ENCODE measurements at places on chromosomes 6 and 20. TPM values are rescaled to one million over a fixed set of nuclear protein-coding genes. Genes with fewer than 3 reads are reported as not detected.

DNA sequence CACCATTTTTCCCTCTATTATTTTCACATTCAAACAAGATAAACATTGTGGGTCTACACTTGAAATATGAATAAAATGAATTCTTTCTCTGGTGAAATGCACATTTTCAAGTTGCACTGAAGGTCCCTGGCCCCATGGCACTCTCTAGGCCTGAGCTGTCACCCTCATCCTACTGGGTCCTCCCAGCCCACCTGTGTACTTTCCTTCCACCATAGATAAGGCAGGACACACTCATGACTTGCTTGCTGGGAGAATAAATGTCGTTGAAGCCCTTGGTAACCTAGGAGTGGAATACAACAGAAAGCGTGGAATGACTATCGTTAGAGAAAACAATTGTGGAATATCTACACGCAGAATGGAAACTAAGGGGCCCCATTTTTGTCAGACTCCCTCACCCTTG, 101.0 kb upstream of the QKI start:
- DNase-seq: no peak

The AKIRIN2 gene
- total RNA-seq: 75.7 TPM

DNA sequence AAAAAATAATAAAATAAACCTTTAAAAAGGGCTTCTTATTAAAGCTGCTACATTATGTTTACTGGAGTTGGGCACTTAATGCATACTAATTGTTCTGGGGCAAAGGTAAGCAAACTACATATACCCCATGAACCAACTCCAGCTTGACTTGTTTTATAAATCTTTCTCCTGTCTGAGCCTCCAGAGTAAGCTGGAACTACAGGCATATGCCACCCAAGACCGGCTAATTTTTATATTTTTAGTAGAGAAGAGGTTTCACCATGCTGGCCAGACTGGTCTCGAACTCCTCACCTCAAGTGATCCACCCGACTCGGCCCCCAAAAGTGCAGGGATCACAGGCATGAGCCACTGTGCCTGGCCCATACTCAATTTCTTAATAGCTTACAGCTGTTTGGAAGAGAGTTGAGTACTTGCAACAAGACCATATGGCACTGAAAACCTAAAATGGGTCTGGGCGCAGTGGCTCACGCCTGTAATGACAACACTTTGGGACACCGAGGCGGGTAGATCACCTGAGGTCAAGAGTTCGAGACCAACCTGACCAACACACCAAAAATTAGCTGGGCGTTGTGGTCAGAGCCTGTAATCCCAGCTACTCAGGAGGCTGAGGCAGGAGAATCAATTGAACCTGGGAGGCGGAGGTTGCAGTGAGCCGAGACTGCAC, 19.9 kb downstream of the ROMO1 start:
- DNase-seq: no peak

DNA sequence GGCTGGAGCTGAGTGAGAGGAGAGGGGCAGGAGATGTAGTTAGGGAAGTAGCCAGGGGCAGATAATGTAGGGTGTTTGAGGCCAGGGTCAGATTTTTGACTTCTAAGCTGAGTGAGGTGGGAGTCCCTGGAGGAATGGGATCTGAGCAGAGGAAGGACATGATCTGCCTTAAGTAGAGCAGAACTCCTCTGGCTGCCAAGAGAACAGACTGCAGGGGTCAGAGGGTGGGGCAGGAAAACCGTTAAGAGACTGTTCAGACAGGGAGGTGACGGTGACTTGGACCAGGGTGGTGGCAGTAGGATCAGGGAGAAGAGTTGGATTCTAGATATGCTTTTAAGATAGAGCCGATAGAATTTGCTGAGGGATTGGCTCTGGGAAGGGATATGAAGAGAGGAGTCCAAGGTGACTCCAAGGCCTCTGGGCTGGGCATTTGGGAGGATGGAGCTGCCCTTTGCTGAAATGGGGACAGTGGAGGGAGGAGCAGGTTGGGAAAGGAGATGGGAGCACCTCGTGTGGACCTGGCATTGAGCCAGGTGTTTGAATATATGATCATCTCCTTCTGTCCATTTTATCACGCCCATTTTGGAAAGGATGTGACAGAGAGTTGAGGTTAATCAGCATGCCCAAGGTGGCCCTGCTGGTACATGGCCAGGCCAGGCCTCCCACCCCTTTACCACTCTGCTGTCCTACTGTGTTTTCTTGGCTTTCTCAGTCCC, 18.8 kb downstream of the EYA2 start:
- DNase-seq: no peak

The HLA-A gene
- total RNA-seq: 252 TPM

The WTAP gene
- 142 TPM for total RNA-seq

The HAO1 gene
- not detected for total RNA-seq

GRCh38 chr6:28980137-28980851, 24.8 kb downstream of the ZNF311 start:
- peak; percentile 43 for DNase-seq

The GHRH gene
- 0.68 TPM for total RNA-seq

The PRICKLE4 gene
- 0.70 TPM for total RNA-seq

The CD83 gene
- 6.5 TPM for total RNA-seq

DNA sequence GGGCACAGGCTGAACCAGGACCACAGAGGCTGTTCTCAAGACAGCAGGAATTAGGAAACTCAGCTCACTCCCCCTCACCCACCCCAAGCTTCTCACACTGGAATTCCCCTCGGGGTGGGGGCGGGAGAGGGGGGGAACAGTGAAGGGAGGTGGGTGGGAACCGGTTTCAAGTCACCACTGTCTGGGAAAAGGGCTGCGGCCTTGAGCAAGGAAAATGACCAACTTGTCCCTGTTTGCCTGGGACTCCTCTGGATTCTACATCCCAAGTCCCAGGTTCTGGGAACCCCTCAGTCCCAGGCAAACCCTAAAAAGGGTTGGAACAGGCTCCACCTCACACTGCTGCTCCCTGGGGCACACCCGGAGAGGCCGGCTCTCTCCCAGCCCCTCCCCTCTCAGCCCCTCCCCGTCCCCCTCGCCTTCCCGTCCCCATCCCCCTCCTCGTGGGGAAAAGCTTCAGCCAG, 230.7 kb downstream of the TFAP2C start:
- peak; percentile 48 for DNase-seq

The ALDH5A1 gene
- total RNA-seq: 5.2 TPM

All from H9 (cell line).